ENCODE measurements at places on chromosomes 7 and 10. TPM values are rescaled to one million over a fixed set of nuclear protein-coding genes. Genes with fewer than 3 reads are reported as not detected.

Gene ZNF722
- not detected for total RNA-seq

Gene ADCY1
- total RNA-seq = 0.07 TPM

Gene GHRHR
- total RNA-seq = not detected

Gene HMX3
- 0.45 TPM for total RNA-seq

Gene FAM237B
- total RNA-seq = not detected

Gene BUD31
- total RNA-seq = 118 TPM

- no peak for DNase-seq
Measured at GRCh38 chr10:51403521-51403920, 295.9 kb downstream of the CSTF2T start.

DNA sequence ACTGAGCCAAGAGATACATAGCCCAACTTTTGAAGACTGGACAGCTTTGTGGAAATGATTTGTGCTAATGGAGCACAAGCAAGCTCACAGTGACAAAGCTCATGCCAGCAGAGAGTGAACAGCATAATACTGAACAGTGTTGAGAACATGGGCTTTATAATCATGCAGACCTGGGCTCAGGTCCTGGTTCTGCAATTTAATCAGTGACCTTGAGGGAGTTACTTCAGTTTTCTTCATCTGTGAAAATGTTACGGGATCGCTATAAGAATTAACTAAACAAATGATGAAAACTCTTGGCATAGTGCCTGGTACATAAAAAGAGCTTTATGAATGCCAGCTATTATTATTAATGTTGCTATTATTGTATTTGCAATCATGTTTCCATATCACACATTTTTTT lies 690.5 kb upstream of the LRRN3 start:
- no peak for DNase-seq

DNA sequence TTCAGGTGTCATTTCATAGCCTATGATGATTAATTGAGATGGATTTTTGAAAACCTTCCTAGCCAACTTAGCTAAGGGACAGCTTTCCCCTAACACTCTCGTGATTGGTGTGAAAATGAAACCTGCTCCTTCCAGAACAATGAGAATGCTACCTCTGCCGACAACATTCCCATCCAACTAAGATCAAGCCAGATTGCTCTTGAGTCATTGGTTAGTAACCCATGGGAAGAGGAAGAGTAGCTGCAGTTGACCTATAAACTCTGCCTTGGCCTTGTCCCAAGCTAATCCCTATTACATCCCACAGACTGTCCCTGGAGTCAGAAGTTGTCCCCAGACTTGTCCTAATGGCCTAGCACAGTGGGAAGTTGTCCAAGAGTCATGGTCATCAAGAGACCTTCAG lies 80.5 kb upstream of the SVIL start:
- DNase-seq = no peak

- no peak for DNase-seq
Measured at GRCh38 chr10:133377818-133378250, 1.2 kb upstream of the PAOX start.

DNA sequence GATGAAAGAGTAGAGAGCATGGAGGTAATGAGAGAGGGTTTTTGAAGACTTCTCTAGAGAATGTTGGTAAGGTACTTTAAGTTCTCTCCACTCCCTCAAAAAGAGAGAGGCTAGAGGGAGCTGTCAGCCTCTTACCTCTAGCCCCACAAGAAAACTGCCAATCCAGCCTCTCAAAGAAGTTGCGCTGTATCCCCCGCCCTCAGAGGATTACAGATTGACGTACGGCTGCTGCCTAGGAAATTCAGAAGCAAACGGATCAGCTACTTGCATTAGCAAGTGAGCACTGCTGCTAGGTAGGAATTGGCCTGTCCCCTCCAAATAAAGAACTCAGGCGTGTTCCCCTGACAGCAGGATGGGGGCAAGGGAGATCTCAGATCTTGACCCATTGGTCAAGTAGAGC lies 34.2 kb downstream of the TYW1B start:
- DNase-seq = no peak

GRCh38 chr7:74231232-74231590 lies 21.4 kb downstream of the LAT2 start:
- DNase-seq = no peak

DNA sequence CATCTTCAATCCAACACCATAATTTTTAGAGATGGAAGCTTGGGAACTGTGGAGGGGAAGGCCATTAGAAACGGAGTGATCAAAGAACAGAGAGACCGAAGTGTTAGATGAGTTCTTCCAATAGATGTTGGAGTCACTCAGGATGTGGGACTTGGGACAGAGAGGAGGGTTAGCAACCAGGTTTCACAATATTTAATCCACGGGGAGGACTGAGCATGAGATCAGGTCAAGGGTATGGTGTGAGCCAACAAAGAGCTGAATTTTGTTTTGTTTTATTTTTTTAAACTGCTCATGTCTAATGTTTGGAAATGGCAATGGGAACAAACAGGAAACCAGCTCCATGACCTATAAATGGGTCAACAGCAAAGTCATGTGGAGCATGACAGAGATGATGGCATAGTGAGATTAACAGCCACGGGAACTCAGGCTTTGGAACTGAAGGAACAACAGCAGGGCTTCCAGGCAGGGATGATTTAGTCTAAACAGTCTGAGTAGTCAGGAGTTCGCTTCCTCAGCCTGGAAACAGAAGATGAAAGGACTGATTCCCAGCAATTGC lies 38.9 kb upstream of the AMPH start:
- no peak for DNase-seq
